ENCODE measurements at places on chromosomes 2 and 18.

- DNase-seq: no peak
Measured at GRCh38 chr2:107072150-107072940, 186.4 kb upstream of the ST6GAL2 start.

DNA sequence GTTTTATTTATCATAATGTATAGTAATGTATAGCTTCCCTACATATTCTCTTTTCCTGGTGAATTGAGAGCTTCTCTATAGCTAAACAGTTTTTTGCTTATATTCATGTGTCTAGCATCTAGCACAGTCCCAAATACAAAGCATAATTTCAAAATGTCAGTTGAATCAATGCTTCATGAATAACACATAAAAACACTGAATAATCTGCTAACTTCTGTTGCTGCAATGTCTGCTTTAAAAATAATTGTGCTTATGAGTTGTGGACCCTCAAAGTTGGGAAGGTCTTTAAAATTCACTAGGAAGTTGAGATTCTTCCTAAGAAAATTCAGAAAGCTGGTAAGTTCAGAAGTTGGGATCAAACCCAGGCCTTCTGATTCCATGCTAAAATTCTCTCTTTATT lies 600.9 kb upstream of the FAM98A start:
- DNase-seq: no peak

DNA sequence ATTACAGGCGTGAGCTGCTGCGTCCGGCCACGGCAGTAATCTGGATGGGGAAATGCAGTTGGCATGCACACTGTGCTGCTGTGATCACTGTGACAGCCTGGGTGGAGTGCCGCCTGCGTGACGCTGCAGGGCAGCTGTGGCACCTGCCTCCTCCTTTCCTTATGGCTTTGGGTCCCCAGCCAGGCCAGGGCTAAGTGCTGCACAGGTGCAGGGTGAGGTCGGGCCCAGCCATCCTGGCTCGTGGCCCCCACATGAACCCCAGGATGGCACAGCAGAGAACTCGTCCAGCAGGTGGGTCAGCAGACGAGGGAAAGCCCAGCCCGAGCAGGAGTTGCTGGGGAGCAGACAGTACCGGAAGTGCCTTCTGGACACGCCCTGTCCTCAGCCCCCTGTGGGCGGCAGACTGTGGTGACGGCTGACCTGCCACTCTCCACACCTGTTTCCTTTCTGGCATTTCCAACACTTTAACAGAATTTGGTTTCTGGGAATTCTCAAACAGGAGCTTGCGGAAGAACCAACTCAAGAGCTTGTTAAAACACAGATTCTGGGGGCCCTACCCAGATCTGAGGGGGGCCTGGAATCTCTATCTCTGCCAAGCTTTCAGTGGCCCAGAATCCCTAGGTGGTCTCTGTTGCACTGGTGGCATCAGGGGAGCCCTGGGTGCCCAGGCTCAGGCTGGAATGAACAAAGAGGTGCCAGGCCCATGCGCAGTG lies 16.9 kb downstream of the HS1BP3 start:
- DNase-seq: no peak

- DNase-seq: no peak
Measured at GRCh38 chr2:65834771-65835475, 402.5 kb upstream of the SPRED2 start.

- no peak for DNase-seq
Measured at GRCh38 chr2:70643715-70644114, 90.1 kb upstream of the TGFA start.

DNA sequence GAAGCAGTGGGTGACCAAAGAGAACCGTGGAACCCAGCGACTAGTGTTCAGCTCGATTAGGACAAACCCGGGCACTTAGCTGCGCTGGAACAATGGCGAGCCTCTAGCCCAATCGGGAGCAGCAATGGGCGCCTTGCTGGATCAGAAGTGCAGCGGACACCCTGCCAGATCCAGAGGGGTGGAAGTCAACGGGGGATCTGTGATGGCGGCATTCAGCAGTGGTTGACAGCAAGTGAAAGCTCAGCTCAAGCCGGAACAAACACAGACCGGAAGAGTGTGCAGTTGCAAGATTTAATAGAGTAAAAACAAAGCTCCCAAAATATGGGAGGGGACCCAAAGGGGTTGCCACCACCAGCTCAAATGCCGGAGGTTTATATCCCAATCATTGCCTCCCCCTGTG lies 478.7 kb upstream of the REG3G start:
- DNase-seq: no peak

DNA sequence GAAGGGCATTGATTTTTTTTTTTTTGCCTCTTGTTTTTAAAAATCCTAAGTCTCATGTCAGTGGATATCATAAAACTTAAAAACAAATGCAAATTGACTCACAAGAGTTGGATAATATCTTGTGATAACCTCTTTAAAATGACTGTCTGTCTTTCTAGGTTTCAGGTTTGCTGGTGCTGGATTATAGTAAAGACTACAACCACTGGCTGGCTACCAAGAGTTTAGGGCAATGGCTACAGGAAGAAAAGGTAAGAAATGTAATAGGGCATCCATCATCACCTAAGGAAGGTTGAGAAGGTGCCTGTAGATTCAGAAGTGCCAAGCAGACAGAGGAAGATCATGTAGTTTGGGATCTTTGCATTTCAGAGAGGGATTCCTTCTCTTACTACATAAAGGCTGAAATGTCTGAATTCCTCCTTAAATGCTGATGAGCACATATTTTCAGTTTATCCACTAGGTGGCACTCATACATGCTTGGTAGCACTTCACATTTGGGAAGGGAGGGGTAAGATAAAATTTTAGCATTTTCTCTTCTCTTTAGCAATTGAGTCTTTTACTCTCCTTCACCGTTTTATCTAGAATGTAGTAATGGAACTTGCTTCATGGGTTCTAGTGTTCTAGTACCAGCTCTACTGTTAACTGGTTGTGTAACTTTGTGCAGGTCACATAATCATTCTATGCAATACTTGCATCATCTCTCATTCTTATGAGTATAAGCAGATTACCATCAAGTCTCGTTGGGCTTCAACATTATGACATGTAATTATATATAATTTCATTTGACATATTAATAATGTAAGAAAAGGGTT lies 21.1 kb downstream of the CPS1 start:
- no peak for DNase-seq

GRCh38 chr2:169372561-169372960 lies 10.2 kb upstream of the LRP2 start:
- no peak for DNase-seq

- DNase-seq: no peak
Measured at GRCh38 chr2:78686625-78687153, 338.8 kb upstream of the REG3G start.

GRCh38 chr2:27123302-27124150 lies at the start of gene ABHD1:
Gene ABHD1, plus strand, starts transcription at chr2:27123815. Its CDS starts 134 bp downstream, at chr2:27123949.
- no peak for DNase-seq

- no peak for DNase-seq
Measured at GRCh38 chr18:12121175-12122042, 27.8 kb downstream of the ANKRD62 start.

DNA sequence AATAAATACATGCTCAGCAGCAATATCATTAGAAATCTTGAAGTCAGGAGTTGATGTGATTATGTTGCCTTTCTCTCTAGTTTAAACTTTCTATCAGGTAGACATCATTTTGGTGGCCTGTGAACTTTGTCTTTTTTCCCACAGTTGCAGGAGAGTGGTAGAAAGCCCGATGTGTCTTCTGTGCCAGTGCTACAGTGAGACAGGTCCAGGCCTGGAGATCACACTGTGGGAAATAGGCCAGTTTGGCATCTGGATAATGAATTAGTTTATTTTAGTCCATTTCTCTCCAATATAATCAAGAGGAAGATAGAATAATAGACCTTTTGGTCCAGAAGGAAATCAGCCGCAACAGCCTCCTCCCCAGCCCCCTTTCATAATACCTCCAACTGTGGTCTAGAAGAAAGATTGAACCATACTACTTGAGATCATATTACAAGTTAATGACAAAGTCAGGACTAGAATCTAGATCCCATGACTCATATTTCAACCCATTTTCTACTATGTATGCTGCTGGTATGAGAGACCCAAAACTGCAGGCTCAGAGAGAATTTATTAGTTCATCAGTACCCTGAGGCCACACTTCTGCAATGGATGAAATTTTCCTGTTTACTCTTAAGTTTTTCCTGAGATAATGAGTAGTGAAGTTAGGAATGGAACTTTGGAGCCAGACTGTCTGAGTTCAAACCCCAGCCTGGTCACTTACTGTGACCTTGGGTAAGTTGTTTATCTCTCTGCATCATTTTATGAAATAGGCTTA lies 20.6 kb downstream of the KCMF1 start:
- DNase-seq: no peak

- no peak for DNase-seq
Measured at GRCh38 chr2:19224011-19224410, 134.4 kb downstream of the OSR1 start.

DNA sequence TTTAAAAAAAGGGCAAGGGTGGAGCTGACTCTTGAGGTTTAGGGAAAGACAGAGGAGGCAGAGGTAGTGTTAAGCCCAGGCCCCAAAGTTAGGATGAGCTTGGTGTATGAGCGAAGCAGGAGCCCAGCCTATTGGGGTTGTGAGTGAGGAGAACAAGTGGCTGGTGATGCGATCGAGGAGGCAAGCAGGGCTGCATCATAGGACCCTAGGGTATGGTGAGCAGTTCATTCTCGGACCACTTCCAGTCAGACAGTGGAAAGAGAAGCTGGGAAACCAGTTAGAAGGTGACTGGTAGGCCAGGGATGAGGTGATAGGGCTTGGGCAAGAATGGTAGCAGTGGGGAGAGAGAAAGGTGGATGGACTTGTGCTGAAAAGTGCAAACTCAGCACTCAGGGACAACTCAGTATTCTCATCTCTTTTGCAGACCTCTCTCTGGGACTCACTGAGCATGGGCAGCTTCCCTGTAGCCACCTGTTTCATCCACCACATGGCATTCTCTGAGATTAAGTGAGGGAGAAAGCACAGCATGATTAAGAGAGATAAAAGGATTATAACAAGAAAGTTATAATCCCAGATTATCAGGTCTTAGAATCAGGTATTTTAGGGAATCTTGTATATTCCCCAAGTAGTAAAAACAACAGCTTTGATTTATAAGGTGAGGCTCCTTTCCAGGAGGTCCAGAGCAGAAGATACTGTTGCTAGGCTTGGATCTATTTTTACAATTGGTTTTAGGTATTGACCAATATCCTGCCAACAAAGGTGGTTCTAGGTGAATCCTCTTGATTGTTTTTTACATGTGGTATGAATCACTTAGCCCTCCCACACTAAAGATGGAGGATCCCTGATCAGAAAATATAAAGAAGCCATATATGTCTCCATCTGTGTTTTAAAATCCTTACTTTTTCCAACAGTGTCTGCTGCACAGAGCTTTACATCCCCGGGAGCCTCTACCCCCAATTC lies 38.3 kb downstream of the XRCC5 start:
- DNase-seq: no peak

- no peak for DNase-seq
Measured at GRCh38 chr2:106197878-106198277, 3.8 kb upstream of the UXS1 start.

DNA sequence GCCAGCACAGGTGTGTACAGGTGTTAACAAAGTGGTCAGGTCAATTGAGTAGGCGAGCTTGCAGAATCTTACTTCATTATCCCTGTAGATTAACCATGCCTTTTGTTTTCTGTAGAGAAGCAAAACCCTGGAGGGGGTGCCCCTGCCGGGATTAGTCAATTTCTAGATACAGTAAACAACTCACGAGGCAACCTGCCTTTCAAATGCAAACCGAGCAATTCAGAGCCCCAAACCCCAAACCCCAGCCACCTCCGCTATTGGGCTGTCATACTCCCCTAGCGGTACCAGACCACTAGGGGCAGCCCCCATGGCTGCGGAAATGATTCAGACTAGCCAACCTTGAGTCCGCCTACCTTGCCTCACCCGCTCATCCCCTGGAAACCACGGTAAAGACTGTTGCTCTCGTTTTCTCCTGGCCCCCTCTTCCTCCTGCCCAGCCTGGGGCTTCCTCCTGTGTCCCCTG lies 61.4 kb upstream of the KIF5C start:
- DNase-seq: no peak

- DNase-seq: no peak
Measured at GRCh38 chr2:194815475-194815874, 841.6 kb upstream of the SLC39A10 start.

DNA sequence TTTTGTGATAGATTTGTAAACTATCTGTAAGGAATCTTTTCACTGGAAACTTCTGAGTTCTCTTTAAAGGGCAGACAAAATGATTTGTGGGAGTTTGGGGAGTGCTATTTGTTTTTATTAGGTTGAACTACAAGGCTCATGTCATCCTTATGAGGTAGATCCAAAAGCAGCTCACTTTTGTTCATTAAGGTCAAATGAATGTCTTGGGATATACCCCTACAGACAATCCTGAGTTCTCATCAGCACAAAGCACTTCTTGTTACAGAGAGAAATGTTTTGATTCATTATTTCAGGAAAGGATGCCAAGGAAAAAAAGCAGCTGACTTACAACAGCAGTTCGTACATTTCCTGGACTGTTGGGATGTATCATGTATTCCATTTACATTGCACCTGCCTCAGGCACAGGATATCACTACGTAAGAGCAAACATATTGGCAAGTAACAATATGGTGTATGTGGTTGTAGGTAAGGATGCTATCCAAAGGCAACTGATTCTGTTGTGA lies 68.9 kb downstream of the DCC start:
- DNase-seq: no peak

- no peak for DNase-seq
Measured at GRCh38 chr2:197946562-197946961, 142.2 kb downstream of the PLCL1 start.

DNA sequence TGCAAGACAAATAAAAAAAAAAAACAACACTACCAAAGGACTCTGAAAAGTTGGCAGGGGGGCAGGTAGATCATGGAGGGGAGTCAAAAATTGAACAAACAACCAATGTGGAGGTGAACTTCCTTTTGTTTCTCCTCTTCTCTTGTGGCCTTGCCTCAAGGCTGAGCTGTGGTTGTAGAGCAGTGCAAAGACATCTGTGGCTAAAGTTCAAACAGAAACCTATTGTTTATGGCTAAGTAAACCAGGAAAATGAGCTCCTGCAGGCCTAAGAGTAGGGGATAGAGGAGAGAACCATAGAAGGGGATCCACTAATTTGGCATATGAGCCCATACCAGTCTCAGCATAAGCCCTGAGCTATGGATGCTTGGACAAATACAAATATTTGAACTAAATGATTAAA lies 40.2 kb upstream of the EGR4 start:
- no peak for DNase-seq

DNA sequence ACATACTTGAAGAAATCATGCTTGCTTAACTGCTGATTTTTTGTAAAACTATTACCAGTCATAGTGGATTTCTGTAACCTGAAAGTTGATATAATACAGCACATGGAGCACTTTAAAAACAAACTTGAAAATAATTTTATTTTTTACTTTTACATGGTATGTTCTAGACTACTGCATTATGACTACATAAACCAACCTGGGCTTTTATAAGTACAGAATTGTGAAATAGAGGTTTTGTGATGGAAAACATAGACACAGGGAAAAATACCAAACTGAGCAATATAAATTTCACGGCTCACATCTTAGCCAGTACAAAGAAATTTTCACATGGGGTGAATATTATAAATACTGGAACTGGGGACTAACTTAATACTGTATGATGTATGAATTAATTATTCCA lies 59.3 kb upstream of the CTIF start:
- DNase-seq: no peak
